ENCODE measurements at places on chromosomes 13 and 19. TPM values are rescaled to one million over a fixed set of nuclear protein-coding genes. Genes with fewer than 3 reads are reported as not detected.

The U2AF2 gene
- 302 TPM for total RNA-seq

The GTF2F2 gene
- total RNA-seq = 27.5 TPM

The ADGRE1 gene
- not detected for total RNA-seq

The GPR42 gene
- total RNA-seq = not detected

The PRR12 gene
- 83.3 TPM for total RNA-seq

DNA sequence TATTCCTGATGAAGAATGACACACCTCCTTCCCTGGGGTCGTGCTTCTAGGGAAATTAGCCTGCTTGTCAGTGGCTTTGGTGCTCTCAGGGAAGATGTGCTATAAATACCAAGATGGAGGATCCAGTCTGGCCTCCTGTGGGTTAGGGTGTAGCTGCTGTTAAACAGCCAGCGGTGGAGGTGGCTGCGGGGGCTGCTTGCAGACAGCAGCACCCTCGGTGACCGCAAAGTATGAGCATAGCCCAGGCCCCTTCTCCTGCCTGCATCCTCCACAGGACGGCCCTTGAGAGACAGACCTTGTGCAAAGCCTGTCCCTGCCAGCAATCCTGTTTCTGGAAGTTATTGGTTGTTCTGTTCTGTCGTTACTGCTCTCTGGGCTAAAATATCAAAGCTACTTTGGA is 11.4 kb downstream of the VSTM2B start:
- DNase-seq = no peak
- H3K4me3 ChIP-seq = no peak overlapping the region
- no peaks in the 10 kb centered on the region for H3K36me3 ChIP-seq
- peaks cover 11% of the 10 kb centered on the region for H3K4me1 ChIP-seq

GRCh38 chr13:78046331-78046730 is 127.7 kb upstream of the EDNRB start:
- no peak for DNase-seq
- peaks cover 2% of the 10 kb centered on the region for H3K4me1 ChIP-seq
- no peaks in the 10 kb centered on the region for H3K27me3 ChIP-seq
- H3K4me3 ChIP-seq = no peak overlapping the region

GRCh38 chr13:102838982-102839381 is 6.8 kb upstream of the ERCC5 start:
- H3K4me1 ChIP-seq = no peaks in the 10 kb centered on the region
- no peak for DNase-seq
- H3K4me3 ChIP-seq = no peak overlapping the region
- no peaks in the 10 kb centered on the region for H3K27me3 ChIP-seq
- H3K36me3 ChIP-seq = no peaks in the 10 kb centered on the region
- H3K27ac ChIP-seq = no peak overlapping the region

- H3K27me3 ChIP-seq = no peaks in the 10 kb centered on the region
- no peak for DNase-seq
- no peak overlapping the region for H3K27ac ChIP-seq
- no peaks in the 10 kb centered on the region for H3K36me3 ChIP-seq
- H3K4me3 ChIP-seq = no peak overlapping the region
- H3K4me1 ChIP-seq = peaks cover 20% of the 10 kb centered on the region
These were observed 46.9 kb upstream of the UBE2L5 start for GRCh38 chr13:30375265-30375835.

DNA sequence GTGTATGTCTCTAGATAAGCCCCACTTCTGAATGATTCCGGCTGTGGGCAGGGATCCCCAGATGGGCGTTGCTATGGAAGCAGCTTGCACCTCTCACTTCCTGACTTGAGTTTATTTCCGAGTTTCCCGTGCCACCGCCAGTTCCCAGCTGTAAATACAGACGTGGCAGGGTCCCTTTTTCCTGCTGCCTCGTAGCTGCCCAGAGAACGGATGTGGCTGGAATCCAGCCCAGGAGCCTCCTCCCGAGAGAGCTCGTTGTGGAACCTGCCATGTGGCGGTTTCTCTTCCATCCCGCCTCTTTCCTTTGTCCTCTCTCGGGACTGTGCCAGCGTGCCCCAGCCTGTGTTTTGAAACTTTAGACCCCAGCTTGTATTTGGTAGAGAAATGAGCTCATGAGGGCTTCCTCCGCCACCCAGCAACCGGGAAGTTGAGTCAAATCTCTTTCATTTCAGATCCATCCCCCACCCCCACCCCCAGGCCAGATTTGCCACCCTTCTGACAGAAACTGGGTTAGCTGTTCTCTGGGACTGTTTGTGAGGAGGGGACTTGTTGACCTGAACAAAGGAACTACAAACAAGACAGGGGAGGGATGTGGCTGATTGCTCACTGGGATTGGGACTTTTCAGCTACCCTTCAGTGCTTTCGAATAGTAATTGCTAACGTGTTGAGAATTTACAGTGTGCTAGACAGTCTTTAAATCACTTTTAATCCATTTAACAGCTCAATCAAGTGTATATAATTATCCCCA is 96.6 kb downstream of the SIPA1L3 start:
- no peaks in the 10 kb centered on the region for H3K36me3 ChIP-seq
- peak; percentile 65 for DNase-seq
- H3K27me3 ChIP-seq = no peaks in the 10 kb centered on the region
- H3K27ac ChIP-seq = no peak overlapping the region
- H3K4me1 ChIP-seq = peaks cover 7% of the 10 kb centered on the region

DNA sequence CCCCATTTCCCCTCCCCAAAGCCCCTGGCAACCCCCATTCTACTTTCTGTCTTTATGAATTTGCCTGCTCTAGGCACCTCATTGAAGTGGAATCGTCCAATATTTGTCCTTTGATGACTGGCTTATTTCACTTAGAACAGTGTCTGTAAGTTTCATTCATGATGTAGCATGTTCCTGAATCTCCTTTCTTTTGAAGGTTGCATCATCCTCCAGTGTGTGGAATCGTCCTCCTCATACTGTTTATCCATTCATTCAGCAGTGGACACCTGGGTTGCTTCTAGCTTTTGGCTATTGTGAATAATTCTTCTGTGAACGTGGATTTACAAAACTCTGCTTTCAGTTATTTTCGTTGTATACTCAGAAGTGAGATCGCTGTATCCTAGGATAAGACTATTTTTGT is 161.2 kb upstream of the RNF113B start:
- no peak for DNase-seq
- no peak overlapping the region for H3K4me3 ChIP-seq
- H3K27ac ChIP-seq = no peak overlapping the region
- H3K36me3 ChIP-seq = peaks cover 21% of the 10 kb centered on the region
